ENCODE measurements at places on chromosomes 6 and 20.

DNA sequence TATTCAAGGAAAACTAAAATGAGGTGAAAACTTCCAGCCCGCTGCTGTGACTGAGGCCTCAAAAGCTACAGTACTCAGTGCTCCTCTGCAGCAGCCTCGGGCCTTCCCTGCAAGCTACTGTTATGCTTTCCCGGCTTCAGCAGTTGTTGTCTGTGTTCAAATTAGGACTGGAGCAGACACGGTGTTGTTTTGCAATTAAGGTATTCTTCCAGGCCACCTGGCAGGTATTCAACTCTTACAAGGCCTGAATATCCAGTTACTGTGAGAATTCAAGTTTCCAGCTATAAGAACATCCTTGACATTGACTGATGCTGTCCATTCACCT lies 10.7 kb downstream of the TXNDC5 start:
- DNase-seq, result no peak

DNA sequence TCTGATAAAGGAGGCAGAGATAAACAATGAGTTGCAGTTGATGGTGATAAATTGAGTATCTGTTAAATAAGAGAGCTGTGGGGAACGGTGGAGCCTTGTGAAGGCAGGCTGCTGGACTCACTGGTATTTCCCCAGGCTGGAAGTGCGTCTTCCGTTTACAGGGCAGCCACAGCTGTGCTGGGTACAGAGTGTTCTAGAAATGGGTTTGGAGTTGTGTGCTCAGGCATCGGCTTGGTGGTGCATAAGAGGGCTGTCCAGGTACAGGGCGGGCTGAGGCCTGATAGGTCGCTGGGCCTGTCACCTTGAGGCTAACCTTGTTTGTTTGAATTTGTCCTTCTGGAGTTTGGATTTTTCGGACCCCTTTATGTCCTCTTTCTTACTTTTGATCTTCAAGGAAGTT lies 39.3 kb downstream of the ARID1B start:
- DNase-seq, result peak; percentile 49

GRCh38 chr6:35078226-35078850 lies 62.8 kb downstream of the TCP11 start:
- no peak for DNase-seq

- DNase-seq, result no peak
These were observed 150.8 kb downstream of the TMEM200A start for GRCh38 chr6:130516604-130517003.

GRCh38 chr6:4914420-4915159 lies 89.2 kb downstream of the RPP40 start:
- DNase-seq, result no peak

- no peak for DNase-seq
These were observed 127.0 kb downstream of the TBC1D7 start for GRCh38 chr6:13201336-13201735.

- DNase-seq, result no peak
These were observed 21.1 kb upstream of the IPCEF1 start for GRCh38 chr6:154377726-154378125.

GRCh38 chr20:24095756-24096155 lies 107.2 kb upstream of the GGTLC1 start:
- DNase-seq, result no peak

DNA sequence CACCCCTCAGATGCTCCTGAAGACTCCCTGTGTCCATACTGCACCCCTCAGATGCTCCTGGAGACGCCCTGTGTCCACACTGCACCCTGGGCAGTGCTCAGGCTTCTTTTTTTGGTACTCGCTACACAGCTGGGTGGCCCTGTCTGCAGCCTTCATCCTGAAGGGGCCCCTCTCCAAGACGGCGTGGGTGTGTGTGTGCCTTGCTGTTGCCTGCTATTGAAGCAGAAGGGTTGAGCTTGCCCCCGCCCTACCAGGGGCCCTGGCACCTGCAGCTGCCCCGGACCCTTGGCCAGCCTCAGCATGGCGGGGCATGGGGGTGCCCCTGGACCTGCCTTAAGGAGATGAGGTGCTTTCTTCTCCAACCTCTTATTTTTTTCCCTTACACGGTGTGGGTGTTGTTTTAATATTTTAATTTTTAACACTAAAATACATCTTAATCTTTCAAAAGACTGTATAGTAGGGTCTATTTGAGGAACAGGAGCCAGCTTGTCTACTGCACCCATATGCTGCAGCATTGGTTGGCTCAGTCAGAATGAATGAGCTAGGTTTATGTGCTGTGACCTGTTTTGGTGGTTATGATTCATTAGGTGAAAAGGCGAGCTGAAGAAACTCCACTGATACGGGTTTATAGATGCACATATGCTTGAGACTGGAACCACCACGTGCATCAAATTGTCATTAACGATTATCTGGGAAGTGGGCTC lies 135.9 kb downstream of the AGPAT4 start:
- no peak for DNase-seq

GRCh38 chr20:35735826-35736470 lies 6.1 kb downstream of the RBM39 start:
- DNase-seq, result no peak

GRCh38 chr20:61505508-61505907 lies 253.4 kb downstream of the CDH4 start:
- DNase-seq, result no peak

- no peak for DNase-seq
These were observed 268.0 kb downstream of the TFAP2A start for GRCh38 chr6:10146715-10147451.

GRCh38 chr6:112665114-112665513 lies 318.0 kb downstream of the RFPL4B start:
- no peak for DNase-seq

DNA sequence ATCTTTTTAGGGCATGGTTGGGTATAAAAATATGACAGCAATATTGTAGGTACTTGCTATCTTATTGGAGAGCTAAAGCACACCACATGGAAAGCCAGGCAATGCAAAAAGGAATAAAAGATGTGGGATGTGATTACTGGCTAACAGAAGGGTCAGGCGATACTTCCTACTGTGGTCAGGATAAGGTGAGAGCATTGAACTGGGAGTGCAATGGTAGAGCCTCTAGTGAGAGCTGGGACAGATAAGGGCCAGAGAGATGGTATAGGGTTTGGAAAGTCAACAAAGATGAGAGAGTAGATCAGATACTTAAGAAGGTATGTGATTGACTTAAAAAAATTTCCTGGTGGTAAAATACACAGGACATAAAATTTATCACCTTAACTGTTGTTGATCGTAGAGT lies 160.7 kb upstream of the MAN1A1 start:
- DNase-seq, result no peak

DNA sequence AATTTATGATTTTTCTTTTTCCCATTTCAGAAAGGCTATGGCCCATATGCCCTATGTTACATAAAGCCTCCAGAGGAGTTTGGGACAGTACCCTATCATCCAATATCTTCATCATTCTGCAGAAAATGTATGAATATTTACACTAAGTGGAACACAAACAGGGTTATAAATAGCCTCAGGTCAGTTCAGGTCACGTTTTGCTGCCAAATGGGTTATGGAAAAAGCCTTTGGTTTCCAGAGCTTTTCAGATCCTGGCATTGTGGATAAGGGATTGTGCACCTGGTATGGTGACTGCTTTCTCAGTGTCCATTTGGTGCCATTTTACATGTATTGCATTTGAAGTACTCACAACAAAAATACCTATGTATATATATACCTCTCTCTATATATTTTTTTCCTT lies 29.4 kb downstream of the UTRN start:
- DNase-seq, result no peak

- no peak for DNase-seq
These were observed 115.2 kb upstream of the GLP1R start for GRCh38 chr6:38933426-38933825.

DNA sequence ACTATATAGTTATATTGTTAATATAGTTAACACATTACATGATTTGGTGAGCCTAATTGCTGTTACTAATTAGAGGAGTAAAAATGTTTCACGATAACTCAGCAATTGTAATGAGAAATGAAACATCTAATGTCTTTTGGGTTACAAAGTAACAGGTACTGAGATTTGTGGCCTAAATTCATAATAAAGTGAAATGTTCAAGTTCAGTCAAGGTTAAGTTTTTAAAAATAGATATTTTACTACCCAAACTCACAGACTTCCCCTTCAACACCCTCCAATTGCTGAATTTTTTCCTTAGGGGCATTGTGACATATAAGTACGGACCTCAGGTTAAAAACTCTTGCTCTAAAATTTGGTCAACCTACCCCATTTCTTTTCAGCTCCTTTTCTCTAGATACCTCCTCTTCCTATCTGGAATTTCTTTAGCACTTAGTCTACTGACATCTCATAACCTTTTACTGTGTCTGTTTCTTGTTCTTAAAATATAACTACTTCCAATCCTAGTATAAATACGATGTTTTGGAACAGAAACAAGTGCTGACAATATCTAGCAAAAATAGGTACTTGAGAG lies 112.3 kb upstream of the PRSS16 start:
- DNase-seq, result no peak

- no peak for DNase-seq
These were observed 9.4 kb downstream of the SNX9 start for GRCh38 chr6:157832250-157832967.

GRCh38 chr6:119636060-119636459 lies 286.5 kb upstream of the MAN1A1 start:
- no peak for DNase-seq

GRCh38 chr20:38692436-38693411 lies 31.6 kb upstream of the SLC32A1 start:
- peak; percentile 51 for DNase-seq

DNA sequence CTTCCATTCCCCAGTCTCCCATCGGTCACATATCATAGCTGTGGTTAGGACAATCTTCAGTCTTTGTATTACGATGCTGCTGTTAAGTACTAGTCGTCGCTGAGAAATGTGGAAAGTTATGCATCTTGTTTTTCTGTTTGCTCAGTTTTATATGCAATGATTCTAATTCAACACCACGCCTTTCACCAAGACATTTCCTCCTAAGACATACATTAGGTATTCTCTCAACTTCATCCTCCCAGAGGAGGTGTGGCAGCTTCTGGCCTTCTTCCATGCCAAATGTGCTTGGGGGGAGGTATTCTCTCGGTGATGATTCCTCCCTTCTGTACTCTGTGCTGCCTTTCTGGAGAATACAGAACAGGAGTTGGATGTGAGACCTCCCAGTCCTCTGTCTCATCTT lies 66.1 kb downstream of the B4GALT5 start:
- no peak for DNase-seq

- DNase-seq, result peak; percentile 82
These were observed 548.2 kb downstream of the QKI start for GRCh38 chr6:163962627-163963117.

DNA sequence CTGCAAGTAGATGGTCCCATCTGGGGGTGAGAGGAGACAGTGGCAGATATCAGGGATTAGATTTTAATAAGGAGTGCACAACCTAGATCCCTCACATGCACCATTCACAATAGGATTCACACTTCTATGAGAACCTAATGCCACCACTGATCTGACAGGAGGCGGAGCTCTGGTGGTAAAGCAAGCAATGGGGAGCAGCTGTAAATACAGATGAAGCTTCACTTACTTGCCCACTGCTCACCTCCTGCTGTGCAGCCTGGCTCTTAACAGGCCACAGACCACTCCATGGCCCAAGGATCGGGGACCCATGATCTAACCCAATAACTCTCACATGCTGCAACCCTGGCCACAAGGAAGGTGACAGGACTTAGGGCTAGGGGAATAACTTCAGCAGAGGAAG lies 75.4 kb downstream of the ZNF133 start:
- no peak for DNase-seq

- no peak for DNase-seq
These were observed 213.1 kb upstream of the STXBP5 start for GRCh38 chr6:146990821-146991798.

GRCh38 chr20:22578221-22579118 lies 5.9 kb downstream of the FOXA2 start:
- no peak for DNase-seq

All from left ventricle myocardium superior (tissue), 1 donor.